Progenitor cell of endocrine pancreas (in vitro differentiated cells): ENCODE measurements at places on chromosomes 16 and 17. TPM values are rescaled to one million over a fixed set of nuclear protein-coding genes. Genes with fewer than 3 reads are reported as not detected.
A peak's percentile ranks its signal among the peaks of the same experiment; 100 is the strongest.

The TMIGD1 gene
- not detected in 2 replicates for total RNA-seq

The ATP2A1 gene
- 2.7 and 3.0 TPM in 2 replicates for total RNA-seq

The KRT23 gene
- 2.1 and 3.8 TPM in 2 replicates for total RNA-seq

The SDR42E2 gene
- not detected in 2 replicates for total RNA-seq

The PRR29 gene
- total RNA-seq = 2.8 and 3.7 TPM in 2 replicates

The MT1F gene
- 6.3 and 7.2 TPM in 2 replicates for total RNA-seq

The CTRL gene
- total RNA-seq = 0.57 and 2.2 TPM in 2 replicates

The SMTNL2 gene
- total RNA-seq = 8.3 and 8.6 TPM in 2 replicates

The TELO2 gene
- total RNA-seq = 73.4 and 77.2 TPM in 2 replicates

DNA sequence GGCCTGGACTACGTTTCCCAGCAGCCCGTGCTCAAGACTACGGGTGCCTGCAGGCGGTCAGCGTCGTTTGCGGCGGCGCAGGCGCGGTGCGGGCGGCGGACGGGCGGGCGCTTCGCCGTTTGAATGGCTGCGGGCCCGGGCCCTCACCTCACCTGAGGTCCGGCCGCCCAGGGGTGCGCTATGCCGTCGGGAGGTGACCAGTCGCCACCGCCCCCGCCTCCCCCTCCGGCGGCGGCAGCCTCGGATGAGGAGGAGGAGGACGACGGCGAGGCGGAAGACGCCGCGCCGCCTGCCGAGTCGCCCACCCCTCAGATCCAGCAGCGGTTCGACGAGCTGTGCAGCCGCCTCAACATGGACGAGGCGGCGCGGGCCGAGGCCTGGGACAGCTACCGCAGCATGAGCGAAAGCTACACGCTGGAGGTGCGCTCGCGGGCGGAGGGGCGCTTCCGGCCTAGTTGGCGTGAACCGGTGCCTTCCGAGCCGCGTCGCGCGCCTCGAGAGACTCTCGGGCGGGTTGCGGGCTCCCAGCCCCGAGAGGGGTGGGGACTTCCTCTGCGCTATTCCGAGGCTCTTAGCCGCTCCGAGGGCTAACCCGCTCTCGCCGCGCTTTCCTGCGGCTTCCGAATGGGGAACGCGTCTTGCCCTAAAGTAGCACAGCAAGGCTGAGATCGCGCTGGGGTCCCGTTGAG is at the start of gene RBL2:
TSS of gene RBL2 (plus strand) at position 95 of the 689 bp plus-strand sequence. CDS start at position 181, 86 bp downstream.
- peak within 1 kb of the TSS; percentile 99 for H3K27ac ChIP-seq
- H3K36me3 ChIP-seq = no peaks in the 10 kb centered on the region
- peak; percentile 57 for DNase-seq
- H3K27me3 ChIP-seq = no peaks in the 10 kb centered on the region
- H3K4me1 ChIP-seq = peaks cover 18% of the 10 kb centered on the region
- H3K4me3 ChIP-seq = peak within 1 kb of the TSS; percentile 89

DNA sequence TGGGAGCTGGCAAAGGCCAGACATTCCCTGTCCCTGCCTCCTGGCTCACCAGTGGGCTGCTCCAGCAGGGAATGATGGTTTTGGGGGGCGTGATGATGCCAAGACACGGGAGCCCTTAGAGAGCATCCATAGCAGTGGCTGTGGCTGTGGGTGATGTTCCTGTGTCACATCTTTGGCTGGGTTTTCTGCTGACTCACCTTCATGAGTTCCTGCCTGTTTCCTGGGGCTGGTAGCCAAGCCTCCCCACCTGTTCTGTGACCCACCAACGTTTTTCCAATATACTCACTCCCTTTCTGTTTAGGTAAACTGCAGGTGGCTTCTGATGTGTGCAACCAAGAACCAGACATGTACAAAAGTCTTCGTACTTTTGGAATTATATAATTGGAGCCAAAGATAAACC is 16.5 kb upstream of the NF1 start:
- peaks cover 1% of the 10 kb centered on the region for H3K4me1 ChIP-seq
- no peak overlapping the region for H3K4me3 ChIP-seq
- peaks cover 7% of the 10 kb centered on the region for H3K27me3 ChIP-seq
- no peak for DNase-seq
- H3K36me3 ChIP-seq = no peaks in the 10 kb centered on the region

DNA sequence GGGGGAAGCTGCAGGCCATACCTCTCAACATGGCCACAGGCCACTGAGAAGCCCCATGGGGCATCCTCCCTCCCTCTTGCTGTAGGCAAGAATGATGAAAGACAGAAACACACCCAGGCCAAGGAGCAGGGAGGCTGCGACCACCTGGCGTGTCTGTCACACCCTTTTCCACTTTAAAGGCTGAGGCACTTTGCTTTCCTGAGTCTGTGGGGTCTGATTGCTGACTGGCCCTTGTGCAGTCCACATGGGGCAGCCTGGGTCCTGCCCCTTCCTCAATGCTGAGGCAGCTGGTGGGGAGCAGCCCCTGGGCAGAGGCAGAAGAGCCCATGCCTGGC is 8.7 kb downstream of the TMEM204 start:
- DNase-seq = no peak
- no peak overlapping the region for H3K27ac ChIP-seq
- no peak overlapping the region for H3K4me3 ChIP-seq
- H3K36me3 ChIP-seq = no peaks in the 10 kb centered on the region
- no peaks in the 10 kb centered on the region for H3K27me3 ChIP-seq

GRCh38 chr16:66374176-66374575 is 7.7 kb downstream of the CDH5 start:
- H3K4me3 ChIP-seq = no peak overlapping the region
- no peak for DNase-seq
- peaks cover 3% of the 10 kb centered on the region for H3K4me1 ChIP-seq
- no peak overlapping the region for H3K27ac ChIP-seq
- H3K36me3 ChIP-seq = no peaks in the 10 kb centered on the region

DNA sequence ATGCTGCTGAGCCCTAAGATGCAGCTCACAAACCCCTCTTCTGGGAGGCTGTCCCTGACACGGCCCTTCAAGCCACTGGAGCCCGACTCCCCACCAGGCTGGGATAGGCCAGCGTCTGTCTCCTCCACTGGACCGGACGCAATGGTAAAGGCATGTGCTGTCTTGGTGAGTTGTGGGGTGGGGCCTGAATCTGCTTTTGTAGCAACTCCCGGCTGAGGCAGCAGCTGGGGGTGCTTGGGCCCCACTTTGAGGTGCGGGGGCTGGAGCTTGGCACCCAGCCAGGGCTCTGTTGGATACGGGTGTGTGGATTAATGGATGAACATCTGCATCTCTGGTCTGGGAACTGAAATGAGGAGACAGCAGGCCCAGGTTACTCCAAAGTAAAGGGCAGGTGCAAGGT is 3.5 kb upstream of the NLRC3 start:
- H3K4me3 ChIP-seq = no peak overlapping the region
- H3K36me3 ChIP-seq = peaks cover 2% of the 10 kb centered on the region
- H3K27me3 ChIP-seq = no peaks in the 10 kb centered on the region
- DNase-seq = no peak
- H3K4me1 ChIP-seq = no peaks in the 10 kb centered on the region

DNA sequence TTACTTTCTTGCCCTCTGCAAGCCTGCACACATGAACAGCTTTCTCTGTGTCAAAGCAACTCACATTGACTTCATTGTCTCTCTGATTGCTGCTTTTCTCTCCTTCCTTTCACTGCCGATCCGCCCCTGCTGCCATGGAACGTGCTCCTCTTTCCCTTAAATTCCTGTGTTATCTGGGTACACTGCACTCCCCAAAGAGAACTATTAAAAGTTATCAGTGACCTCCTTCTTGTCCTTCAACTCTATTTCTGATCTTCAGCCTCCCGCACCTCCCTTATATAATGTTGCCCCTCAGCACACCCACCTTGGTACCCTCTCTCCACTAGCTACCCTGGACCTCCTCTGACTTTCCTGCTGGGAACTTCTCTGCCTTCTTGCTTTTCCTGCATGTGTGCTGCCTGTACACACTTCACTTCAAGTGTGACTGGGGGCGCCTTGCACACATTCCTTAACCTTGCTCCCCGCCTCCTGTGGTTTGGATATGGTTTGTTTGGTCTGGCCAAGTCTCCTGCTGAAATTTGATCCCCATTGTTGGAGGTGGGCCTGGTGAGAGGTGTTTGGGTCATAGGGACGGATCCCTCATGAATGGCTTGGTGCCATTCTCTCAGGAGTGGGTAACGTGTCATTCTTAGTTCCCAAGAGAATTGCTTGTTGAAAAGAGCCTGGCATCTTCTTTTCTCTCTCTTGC is 26.7 kb upstream of the PMP22 start:
- peaks cover 5% of the 10 kb centered on the region for H3K27me3 ChIP-seq
- no peak overlapping the region for H3K27ac ChIP-seq
- H3K4me1 ChIP-seq = peaks cover 6% of the 10 kb centered on the region
- DNase-seq = no peak
- no peaks in the 10 kb centered on the region for H3K36me3 ChIP-seq

GRCh38 chr16:82157534-82157812 is 12.6 kb downstream of the MPHOSPH6 start:
- peaks cover 37% of the 10 kb centered on the region for H3K36me3 ChIP-seq
- no peak overlapping the region for H3K4me3 ChIP-seq
- no peak for DNase-seq
- no peak overlapping the region for H3K27ac ChIP-seq
- H3K27me3 ChIP-seq = no peaks in the 10 kb centered on the region

DNA sequence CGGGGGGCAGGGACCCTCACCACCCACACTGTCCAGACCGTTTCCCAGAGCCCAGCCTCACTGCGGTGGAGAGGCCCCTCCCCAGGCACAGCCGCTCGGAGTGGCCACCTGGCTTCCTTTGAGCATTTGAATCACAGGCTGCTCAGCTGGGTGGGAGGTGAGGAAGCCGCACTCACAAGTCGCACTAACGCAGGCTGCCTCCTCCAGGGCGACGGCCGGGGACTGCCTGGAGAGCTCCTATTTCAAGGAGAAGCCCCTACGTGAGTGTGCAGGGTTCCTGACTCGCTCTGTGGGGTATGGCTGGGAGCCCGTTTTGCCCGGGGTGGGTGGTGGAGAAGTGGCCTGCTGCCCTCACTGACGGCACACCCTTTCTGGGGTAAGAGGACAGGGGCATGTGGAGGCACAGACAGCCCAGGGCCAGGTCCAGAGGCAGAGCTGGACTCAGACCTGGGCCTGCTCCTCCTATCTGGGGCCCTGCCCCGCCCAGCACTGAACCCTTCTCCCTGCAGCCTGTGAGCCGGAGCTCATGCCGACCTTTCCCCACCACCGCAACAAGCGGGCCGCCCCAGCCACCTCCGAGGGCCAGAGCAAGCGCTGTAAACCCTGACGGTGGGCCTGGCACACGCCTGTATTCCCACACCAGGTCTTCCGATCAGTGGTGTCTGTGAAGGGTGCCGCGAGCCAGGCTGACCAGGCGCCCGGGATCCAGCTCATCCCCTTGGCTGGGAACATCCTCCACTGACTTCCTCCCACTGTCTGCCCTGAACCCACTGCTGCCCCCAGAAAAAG is 6.2 kb downstream of the SPATA2L start:
- H3K36me3 ChIP-seq = peaks cover 5% of the 10 kb centered on the region
- no peak overlapping the region for H3K27ac ChIP-seq
- H3K27me3 ChIP-seq = no peaks in the 10 kb centered on the region
- H3K4me1 ChIP-seq = peaks cover 1% of the 10 kb centered on the region
